CD4-positive, alpha-beta T cell (primary cell): ENCODE measurements at places on chromosomes 1 and 21.

DNA sequence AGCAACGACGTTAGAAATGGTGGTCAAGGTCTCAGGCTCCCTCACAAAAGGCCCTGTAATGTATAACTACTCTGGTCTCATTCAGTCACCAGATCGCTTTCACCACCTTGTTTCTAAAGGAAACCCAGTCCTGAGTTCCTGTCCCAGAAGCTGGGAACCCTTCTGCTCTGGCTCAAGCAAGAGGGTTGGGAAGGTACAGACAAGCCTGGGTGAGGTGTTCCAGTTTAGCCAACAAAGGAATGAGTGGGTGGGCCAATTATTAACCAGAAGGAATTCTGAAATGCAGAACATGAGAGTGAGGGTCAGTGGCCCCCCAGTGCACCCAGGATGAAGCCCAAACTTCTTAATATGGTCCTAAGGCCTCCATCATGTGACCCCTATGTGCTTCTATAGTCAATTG lies 17.5 kb downstream of the TRABD2B start:
- DNase-seq = no peak

GRCh38 chr1:51733793-51734522 lies 117.1 kb downstream of the OSBPL9 start:
- no peak for DNase-seq

- no peak for DNase-seq
Observed at GRCh38 chr1:111515291-111516004, 12.0 kb upstream of the ADORA3 start.

GRCh38 chr1:15028102-15028501 lies 125.4 kb upstream of the TMEM51 start:
- DNase-seq = no peak

GRCh38 chr1:71462247-71462646 lies 381.4 kb upstream of the ZRANB2 start:
- no peak for DNase-seq

- DNase-seq = no peak
Observed at GRCh38 chr1:43729816-43730463, 22.6 kb downstream of the ST3GAL3 start.

GRCh38 chr1:82449506-82450057 lies 648.8 kb downstream of the ADGRL2 start:
- no peak for DNase-seq

DNA sequence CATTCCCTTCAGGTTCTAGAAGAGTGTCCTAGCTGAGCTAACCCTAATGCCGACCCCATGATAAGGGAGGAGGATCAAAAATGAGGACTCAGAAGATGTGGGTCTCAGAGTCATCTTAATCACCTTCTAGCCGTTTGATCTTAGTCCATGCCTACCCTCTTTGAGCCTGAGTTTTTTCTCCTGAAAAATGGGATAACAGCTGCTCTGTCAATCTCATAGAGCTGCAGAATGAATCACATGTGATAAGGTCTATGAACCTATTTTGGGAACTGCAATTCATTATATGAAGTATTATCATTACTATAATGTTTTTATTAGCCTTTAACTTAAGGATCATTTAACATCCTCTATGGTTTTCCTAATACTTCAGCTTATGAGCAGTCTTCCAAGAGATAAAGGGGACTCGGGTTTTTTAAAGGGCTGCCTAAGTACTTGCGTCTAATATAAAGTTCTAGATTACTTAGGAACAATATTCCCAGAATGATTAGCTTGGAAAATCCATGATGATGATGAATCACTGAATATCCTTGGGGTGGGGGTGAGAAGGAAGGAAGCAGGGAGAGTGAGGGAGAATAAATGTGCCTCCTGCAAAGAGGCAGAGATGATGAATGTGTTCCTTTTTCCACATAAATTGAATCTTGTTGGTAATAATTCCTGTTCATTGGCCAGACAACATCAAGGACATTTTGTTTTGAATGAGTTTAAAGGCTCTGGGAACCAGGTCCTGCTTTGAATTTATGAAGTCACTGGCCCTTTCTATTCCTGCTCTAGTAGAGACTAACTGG lies 66.8 kb downstream of the COLGALT2 start:
- DNase-seq = no peak

GRCh38 chr1:243301059-243301458 lies 45.2 kb downstream of the SDCCAG8 start:
- DNase-seq = no peak

- DNase-seq = no peak
Observed at GRCh38 chr1:109255678-109256077, 6.3 kb downstream of the CELSR2 start.

DNA sequence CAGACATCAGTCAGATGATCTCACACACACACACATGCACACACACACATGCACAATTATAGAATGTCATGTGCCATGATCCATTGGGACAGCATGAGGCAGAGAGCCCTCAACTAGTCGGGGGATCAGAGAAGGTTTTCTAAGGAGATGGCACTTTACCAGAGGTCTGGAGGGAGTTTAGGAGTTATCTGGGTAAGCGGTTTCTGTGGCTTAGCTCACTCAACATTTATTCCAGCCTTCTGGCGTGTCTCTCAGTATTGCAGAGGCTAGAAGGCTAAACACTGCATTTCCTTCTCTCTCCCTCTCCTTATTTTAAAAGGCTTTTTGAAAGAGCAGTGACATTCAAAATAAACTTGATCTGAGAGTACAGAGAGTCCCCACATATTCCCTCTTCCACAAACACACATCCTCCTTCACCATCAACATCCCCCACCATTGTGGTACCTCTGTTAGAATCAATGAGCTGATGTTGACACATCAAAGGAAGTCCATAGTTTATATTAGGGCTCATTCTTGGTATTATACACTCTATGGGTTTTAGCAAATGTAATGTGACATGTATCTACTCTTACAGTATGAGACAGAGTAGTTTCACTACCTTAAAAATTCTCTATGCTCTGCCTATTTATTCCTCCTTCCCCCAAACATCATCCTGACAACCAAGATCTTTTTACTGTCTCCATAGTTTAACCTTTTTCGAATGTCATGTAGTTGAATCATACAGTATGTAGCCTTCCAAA lies 9.0 kb upstream of the PLA2G2A start:
- no peak for DNase-seq

DNA sequence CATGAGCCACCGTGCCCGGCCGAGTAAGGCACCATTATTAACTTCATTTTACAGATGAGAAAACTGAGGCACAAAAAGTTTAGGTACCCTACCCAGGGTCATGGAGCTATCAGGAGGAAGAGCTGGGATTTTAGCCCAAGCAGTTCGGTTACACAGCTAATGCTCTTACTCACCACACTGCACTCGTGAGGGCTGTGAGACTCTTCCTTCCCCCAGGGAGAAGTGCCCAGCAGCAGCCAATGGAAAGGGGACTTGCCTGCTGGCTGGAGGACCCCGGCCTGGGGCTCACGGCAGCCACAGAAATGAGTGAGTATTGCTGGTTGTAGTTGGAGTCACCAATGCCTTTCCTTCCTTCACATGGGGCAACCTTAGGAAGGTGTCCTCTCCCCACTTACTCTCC lies 5.2 kb upstream of the CSF1 start:
- no peak for DNase-seq

GRCh38 chr1:178574345-178574744 lies 61.4 kb downstream of the TEX35 start:
- no peak for DNase-seq

DNA sequence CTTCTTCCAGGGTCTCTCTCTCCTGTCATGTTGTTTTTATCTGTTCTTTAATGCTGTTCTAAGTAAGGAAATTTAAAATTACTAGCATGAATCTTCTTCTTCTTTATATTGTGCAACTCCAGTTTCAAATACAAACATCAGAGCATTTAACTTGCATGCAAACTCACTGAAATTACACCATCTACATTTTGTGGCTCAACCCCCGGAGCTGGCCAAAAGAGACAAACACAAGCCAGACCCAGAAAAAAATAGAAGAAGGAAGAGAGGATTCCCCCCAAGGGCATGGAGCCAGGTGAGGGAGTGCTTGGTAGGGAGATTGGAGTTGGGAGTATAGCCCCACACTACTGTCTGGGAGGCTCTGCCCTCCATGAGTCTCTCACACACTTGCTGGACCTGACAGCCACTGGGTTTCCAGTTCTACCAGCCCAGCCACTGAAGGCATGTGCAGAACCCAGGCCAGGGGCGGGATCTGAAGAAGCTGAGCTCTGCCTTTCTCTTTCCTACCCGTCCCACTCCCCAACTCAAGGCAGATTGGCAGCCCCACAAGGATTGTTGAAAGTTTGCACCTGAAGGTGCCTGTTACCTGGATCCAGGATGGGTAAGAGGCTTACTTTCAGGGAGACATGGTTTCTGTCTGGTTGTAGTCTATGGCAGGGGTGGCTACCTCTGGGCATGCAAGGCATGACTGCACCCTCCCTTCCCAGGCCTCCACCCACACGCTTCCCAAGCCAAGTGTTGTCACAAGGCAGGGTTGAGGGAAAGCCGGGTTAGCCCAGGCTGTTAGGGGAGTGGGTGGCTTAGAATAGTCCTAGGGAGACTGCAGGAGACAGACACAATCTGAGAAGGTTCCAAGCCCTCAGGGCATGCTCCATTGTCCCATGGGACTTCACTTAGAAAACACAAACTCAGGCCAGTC lies 297.2 kb downstream of the TGFB2 start:
- no peak for DNase-seq

- no peak for DNase-seq
Observed at GRCh38 chr1:27741121-27741520, 15.4 kb downstream of the FAM76A start.

GRCh38 chr1:14413819-14414490 lies 184.5 kb upstream of the KAZN start:
- no peak for DNase-seq
